Stimulated activated CD4-positive, alpha-beta T cell treated with anti-CD3 and anti-CD28 coated beads, Interleukin-2, amount 100 ng/mL, for 24 hours (primary cell): ENCODE measurements at places on chromosomes 1 and 21.

DNA sequence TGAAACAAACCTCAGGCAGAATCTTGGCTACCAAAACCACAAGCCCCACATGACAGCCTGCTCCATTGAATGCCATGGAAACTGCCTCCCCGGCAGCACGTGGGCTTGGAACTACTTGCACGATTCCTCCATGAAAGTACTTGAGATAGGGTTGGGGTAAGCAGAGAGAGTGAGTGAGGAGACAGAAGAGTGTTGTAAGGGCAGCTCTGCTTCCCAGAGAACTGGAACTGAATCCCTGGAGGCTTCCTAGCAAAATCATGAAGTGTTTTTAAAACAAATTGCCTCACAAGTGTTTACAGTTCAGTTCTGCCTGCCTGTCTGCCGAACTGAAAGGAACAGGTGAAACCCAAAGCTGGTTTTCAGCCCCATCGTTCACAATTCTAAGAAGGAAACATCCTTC is 35.3 kb upstream of the DNASE2B start:
- DNase-seq: no peak

- no peak for DNase-seq
Measured at GRCh38 chr1:245356891-245357585, 202.3 kb downstream of the KIF26B start.

DNA sequence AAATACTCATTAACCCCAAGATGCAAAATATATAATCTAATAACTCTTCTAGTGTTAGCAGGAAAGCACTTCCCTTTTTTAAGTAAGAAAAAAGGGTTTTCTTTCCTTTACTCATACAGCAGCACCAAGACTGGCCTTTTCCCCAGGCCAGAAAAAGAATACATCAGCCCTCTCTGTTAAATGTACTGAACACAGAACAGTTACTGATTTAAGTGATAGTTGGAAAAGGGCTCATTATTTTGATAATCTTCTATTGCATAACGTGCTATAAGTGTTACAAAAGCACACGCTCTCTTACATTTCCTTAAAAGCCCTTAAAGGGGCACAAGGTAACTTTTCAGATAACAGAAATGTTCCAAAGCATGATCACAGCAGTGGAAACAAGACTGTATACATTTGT is 142.9 kb downstream of the TIAM1 start:
- DNase-seq: no peak

DNA sequence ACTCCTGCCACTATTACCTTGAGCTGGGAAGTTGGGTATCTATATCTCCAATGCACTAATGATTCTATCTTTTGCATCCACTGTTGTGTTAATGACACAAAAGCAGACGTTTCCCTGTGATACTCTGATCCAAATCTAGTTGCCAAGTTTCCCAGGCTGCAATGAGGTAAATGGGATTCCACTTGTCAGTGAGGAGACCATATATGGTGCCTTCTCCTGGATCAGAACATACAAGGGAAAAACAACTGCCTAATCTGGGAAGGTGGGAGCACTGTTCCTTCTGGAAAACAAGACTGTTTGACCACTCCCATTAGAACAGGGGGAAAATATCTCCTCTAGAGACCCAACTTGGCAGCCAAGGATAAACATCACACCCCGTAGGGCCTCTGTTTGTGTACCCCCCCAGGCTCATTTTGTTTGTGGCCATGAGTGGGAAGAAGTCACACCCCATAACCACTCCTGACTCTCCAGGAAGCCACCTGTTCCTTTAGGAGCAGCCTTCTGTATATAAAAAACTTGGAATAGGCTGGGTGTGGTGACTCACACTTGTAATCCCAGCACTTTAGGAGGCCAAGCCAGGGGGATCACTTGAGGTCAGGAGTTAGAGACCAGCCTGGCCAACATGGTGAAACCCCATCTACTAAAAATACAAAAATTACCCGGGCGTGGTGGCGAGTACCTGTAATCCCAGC is 28.5 kb upstream of the SLC6A9 start:
- no peak for DNase-seq

GRCh38 chr1:101592845-101593244 is 356.0 kb downstream of the S1PR1 start:
- DNase-seq: no peak

- DNase-seq: no peak
Measured at GRCh38 chr1:58727364-58727763, 27.5 kb upstream of the MYSM1 start.

GRCh38 chr1:225748529-225748928 is 29.1 kb upstream of the SRP9 start:
- no peak for DNase-seq

- no peak for DNase-seq
Measured at GRCh38 chr1:7407980-7408770, 362.9 kb upstream of the VAMP3 start.

- no peak for DNase-seq
Measured at GRCh38 chr21:41180752-41181151, 12.8 kb downstream of the BACE2 start.

DNA sequence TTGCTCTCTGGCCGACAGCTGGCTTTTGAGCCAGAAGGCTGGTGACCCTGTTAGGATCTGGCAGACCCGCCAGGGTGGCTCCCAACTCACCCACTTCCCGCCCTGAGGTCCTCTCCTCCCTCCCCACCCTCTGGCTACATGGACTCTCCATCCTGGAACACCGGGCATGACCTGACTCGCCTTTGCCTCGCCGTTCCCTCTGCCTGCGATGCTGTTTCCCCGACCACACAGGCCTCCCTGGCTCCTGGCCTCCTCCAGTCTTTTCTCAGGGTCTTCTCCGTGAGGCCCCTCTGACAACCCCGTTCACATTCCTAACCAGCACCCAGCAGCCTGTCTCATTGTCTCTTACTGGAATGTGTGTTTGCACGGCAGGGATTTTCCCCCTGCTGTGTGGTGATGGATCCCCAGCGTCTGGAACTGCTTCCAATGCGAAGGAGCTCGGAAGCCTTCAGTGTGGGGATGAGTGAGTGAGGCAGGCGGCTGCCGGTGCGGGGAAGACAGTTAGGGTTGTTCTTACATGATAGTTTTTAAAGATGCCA is 46.0 kb upstream of the POFUT2 start:
- DNase-seq: no peak

DNA sequence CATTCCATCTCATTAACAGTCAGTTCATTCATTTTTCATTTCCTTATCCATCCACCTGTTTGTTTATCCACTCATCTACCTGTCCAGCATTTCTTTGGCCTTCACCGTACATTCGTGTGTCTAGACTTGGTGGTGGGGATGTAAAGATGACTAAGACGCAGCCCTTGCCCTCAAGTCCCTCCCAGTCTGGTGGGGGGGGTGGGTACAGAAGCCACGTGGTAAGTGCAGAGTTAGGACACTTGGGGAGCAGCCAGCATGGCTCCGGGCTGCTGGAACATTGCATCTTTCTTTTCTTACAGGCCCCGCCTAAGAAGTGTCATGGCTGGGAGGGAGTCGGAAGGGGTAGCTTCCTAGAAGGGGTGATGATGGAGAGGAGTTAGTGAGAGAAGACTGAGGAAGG is 17.2 kb downstream of the KIF26B start:
- DNase-seq: no peak

- no peak for DNase-seq
Measured at GRCh38 chr21:45118099-45118498, 43.7 kb downstream of the ADARB1 start.

DNA sequence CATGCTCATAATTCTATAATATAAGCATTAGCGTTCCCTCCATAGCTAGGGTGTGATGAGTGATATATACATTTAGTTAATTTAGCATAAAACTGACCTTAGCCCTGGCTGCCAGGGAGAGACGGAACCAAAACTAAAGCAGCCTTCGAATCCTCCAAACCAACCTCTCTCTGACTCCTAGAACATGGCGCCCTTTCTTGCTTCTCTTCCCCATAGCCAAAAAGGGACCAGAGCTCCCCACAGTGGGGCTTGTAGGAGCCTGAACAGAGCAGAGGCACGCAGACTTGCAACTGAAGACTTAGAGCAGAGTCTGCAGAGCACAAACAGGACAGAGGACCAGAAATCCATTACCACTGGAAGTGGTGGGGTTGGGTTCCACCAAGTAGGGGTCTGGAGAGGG is 17.7 kb downstream of the IRF2BP2 start:
- no peak for DNase-seq

DNA sequence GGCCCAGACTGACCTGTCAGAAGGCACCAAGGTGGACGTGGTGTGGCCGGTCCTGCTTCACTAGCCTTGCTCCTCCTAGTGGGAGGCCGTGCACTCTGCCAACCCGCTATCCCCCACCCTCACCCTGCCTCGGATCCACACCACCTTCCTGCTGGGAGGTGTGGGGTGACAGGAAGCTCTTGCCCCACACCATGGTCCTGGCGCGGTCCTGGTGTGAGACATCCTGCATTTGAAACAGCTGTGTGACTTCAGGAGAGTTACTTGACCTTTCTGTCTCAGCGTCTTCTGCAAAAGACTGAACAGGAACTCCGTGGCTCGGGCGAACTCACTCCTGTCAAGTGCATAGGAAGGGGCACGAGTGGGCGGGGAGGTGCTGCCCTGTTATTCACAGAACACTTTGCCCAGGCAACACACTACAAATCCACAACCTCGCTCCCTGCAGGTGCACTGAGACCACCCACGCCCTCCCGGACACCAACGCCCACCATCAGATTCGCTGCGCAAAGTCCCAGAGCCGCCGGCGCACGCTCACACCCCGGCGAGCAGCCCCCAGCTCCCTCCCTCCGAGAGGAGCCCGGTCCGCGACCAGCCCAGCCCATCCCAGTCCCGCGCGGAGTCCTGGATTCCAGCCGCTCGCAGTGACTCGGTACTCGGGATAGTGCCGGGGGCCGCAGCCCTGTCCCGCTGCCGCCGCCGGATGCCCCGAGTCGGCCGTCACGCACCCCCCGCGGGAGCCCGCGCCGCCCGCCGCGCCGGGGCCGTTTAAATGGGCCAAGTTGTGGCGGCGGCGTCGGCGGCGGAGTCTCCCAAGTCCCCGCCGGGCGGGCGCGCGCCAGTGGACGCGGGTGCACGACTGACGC is at the start of gene SAMD11:
SAMD11 (plus strand) TSS at position 793 of the 860 bp plus-strand sequence. CDS start 509 bp downstream, outside the sequence.
- DNase-seq: peak; percentile 69

DNA sequence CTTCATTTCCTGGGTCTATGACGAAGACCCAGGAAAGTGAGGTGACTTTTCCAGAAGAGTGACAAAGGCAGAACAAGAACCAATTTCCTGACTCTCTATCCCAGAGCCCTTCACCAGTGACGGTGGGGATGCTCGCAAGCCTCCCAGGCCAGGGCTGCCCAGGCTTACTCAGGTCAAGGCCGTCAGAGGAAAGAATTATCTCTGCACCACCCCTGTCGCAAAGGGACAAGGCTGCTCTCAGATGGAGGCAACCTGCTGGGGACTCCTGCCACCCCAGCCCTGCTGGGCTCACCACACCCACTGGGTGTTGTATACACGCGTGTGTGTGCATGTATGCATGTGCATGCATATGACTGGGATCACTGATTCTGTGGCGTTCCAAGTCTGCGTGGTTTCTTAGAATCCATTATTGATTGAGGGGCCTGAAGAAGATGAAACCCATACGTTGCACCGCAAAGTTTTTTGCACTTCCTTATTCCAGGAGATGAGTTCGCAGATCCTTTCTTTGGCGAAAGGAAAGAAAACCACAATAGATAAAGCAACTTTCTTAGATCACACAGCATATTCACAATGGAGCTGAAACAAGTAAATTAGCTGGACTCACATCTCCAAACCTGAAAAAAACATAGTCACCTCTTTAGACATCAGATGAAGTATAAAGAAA is 255.8 kb downstream of the RHOU start:
- no peak for DNase-seq

- DNase-seq: no peak
Measured at GRCh38 chr1:21296509-21297354, 6.5 kb upstream of the ECE1 start.

GRCh38 chr1:242128951-242129502 is 130.1 kb upstream of the MAP1LC3C start:
- DNase-seq: no peak

GRCh38 chr21:38718481-38718880 is 87.2 kb upstream of the ETS2 start:
- no peak for DNase-seq

DNA sequence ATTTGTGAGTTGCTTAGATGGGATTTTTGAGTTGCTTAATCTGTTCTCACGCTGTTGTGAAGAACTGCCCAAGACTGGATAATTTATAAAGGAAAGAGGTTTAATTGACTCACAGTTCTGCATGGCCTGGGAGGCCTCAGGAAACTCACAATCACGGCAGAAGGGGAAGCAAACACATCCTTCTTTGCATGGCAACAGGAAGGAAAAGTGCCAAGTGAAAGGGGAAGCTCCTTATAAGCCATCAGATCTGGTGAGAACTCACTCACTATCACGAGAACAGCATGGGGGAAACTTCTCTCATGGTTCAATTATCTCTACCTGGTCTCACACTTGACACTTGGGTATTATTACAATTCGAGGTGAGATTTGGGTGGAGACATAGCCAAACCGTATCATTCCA is 10.3 kb downstream of the CLIC6 start:
- DNase-seq: no peak

- DNase-seq: no peak
Measured at GRCh38 chr21:26563856-26564503, 9.1 kb downstream of the CYYR1 start.

- no peak for DNase-seq
Measured at GRCh38 chr1:227325156-227325555, 6.9 kb upstream of the CDC42BPA start.

DNA sequence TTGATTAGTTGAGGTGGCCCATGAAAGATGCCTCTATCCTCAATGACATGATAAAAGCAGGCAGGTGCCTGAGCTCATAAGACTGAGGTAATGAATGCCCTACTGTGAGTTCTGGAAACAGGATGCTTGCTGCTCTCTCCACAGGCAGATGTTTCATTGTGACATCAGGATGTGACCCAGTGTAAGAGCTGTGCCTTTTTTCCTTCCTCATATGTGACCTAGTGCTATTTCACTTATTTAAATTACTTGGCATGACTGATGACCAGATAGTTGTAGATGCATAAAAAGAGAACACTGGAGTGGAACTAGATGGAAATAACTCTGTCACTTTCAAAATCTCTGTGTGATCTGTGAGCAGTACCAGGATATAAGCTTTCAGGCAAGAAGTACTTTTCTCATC is 31.9 kb downstream of the KIF14 start:
- DNase-seq: no peak

DNA sequence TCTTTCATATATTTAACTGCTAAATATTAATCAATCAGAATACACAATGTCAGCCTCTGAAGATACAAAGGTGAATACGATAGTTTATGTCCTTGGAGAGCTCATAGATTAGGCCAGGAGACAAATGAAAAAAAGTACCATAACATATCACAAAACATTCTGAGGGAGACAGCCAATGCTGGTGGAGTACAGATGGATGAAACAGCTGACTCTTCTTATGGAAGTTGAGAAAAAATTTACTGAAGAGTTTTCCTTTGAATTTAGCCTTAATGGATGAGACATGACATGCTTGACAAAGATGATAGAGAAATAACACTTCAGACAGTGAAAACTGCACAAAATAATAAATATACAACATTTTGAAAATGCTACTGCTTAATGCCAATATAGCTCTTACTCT is 193.5 kb downstream of the PDE4B start:
- DNase-seq: no peak

DNA sequence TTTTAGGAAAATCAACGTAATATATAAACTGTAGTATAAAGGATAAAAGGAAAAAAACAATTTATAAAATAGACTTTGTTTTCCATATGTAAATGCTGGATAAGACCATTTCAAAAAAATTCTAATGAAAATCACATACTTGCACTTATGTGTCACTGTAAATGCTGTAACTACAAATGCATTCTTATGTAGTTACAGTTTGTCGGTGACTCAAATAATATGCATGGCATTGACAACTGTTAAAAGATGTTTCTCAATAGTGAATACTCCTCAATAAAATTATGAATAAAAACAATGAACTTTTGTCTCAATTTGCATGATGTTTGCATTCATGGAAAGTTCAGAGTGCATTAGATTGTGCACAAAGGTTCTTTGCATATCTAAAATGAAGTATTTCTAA is 614.0 kb upstream of the CHRM3 start:
- no peak for DNase-seq
